RWPE2 (cell line): ENCODE measurements at places on chromosomes 6 and 20.
A peak's percentile ranks its signal among the peaks of the same experiment; 100 is the strongest.

GRCh38 chr20:46215913-46216707, 92.2 kb downstream of the CDH22 start:
- peak; percentile 77 for DNase-seq

DNA sequence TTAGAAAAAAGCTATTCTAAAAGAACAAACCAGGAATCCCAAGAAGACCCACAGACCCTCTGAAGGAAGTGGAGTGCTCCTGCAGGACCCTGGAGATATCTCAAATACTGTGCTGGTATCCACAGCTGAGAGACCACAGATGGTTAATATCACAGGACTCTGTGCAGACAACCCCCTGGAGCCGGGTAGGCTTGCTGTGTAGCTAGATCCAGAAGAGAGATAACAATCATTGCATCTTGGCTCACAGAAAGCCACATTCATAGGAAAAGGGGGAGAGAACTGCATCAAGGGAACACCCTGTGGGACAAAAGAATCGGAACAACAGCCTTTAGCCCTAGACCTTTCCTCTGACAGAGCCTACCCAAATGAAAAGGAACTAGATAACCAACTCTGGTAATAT, 689.5 kb downstream of the PHF3 start:
- no peak for DNase-seq

GRCh38 chr20:4371623-4372251, 350.0 kb upstream of the PRND start:
- no peak for DNase-seq

DNA sequence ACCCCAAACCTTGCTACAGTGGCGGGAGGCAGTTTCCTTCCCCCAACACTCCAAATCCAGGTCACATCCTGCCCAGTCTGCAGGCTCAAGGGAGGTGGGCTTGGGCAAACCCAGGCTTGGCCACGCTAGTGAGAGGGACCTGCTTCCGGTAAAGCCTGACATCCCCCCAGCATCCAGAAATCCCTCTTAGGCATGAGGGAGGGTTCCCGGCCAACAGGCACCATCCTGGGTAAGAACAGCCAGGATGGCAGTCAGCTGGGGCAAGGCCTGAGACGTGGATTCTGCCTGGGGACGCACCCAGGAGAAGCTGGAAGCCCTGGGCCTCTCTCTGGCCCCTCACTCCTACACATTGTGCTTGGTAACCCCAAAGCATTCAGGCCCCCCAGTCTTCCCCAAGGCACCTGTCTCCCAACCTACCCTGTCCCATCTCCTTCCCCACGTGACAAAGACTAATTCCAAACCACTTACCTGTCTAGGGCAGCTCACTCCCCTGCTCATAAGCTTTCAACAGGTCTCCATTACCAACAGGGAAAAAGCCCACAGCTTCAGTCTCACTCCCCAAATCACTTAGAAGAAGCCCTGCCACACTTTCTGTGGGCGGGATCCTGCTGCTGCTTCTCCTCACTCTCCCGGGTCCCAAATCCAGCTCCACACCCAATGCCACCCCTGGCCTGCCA, 2.1 kb downstream of the C20orf144 start:
- no peak for DNase-seq

DNA sequence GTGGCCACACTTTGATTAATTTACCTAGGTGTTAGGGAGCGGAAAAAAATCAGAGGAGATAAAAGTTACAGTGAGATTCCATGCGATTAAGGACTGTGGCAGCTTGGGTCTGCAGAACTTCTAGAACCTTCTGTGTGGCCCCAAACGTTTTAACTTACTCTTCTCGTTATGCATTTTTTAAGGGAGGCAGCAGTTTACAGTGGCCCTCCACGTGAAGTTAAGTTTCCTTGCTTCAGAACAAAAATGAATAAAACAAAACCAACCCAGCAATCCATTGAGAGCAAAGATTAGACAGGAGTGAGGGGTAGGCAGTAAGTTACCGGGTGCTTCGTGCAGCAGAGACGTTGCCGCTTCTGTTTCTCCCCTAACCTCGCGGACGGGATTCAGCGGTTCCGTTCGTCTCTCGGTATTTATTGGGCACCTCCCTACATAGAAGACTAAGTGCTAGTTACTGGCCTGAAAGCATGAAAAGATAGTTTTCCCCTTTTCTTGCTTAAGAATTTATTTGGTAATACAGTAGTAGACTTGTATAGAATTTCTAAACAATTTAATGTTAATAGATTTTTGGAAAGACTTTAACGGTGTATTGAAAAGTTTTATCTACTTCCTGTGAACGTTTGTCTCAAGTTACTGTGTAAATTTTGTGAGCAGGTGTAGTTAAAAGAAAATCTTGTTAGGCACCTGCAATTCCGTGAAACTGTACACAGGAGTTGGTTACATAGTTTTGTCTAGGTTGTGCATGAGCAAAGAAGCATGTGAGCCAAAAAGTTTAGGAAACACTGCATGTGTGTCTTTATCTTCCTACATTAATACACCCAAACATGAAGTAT, 1.1 kb downstream of the BAG2 start:
- DNase-seq, result no peak

DNA sequence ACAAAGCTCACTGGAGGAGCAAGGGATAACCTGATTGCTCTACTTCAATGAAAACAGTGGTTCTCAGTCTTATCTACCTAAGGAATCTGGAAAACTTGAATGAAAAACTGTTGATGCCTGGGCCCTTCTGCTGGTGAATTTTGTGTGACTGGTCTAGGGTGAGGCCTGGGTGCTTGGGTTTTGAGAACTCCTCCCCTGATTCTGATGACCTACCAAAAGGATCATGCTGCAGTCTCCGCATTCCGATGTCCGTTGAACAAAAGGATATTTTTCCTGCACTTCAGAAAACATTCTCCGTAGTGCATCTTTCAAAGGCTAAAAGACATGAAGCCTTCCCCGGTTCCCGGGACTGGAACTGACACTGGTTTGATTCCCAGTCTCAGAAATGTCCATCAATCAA, 157.9 kb downstream of the SYNDIG1 start:
- no peak for DNase-seq

DNA sequence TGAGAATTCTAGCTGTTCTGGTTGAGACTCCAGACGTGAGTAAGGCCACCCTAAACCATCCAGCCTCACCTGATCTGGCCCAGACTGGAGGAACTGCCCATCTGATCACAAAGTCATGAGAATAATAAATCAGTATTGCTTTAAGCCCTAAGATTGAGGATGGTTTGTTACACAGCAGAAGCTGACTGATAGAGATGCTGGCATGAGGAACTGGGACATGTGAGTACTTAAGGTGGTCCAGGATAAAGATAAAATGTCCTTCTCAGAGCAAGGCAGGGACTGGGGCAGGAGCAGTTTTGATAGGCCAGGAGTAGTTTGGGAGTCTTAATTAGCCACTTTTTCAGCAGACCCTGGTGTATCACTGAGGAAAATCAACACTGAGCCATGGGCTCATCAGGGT, 6.8 kb downstream of the GTSF1L start:
- DNase-seq, result no peak

DNA sequence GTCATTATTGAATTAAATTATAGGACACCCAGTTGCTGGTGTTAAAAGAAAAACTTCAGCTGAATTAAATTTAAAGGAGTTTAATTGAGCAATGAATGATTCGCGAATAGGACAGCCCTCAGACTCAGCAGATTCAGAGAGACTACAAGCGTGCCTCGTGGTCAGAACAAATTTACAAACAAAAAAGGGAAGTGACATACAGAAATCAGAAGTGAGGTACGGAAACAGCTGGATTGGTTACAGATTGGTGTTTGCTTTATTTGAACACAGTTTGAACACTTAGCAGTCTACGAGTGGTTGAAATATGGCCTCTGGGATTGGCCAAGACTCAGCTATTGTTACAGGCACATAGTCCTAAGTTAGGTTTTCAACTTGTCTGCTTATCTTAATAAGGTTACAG, 25.8 kb upstream of the TNFRSF21 start:
- no peak for DNase-seq

DNA sequence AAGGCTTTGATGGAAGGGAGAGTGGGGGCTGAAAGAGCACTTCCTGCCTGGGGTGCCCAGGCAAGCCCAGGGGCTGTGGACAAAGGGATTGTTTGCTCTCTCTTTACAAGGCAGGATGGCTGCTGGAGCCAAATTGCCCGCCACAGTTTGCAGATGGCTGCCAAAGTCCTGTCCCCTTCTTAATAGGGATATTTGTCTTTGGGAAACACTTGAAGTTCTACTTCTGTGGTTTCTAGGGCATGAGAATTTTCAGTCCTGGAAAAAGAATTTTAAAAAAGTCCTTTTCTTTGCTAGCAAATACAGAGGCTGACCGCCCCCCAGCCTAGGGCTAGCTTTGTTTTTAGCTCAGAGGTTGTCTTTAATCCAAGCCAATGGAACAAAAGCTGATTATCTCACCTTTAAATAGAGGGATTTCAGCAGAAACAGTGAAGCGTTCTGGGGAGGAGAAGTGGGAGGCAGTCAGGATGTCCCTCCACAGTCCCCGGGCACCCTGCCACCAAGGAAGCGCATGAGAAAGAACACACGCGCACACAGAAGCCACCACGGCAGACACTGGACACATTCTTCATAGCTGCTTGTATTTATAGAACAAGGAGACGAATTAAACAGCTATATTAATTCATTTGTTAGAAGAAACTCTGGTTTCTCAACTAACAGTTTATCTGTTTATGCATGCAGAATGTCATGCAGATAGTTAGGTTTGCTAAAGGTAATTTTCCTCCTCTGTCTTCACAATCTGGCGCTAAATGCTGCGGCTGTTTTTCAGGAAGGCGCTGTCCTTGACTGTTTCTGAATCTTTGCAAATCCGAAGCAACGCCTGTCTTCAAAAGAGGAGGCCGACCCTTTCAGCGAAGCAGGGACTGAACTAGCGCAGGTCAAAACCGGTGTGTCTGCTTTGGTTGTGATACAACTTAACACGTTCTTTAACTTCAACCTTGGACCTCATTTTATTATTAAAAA, 736.9 kb downstream of the QKI start:
- DNase-seq, result no peak
